Fibroblast of pulmonary artery (primary cell): ENCODE measurements at places on chromosomes 2 and 18.
A peak's percentile ranks its signal among the peaks of the same experiment; 100 is the strongest.

- DNase-seq: no peak
Measured at GRCh38 chr2:9832586-9832985, 10.7 kb upstream of the TAF1B start.

DNA sequence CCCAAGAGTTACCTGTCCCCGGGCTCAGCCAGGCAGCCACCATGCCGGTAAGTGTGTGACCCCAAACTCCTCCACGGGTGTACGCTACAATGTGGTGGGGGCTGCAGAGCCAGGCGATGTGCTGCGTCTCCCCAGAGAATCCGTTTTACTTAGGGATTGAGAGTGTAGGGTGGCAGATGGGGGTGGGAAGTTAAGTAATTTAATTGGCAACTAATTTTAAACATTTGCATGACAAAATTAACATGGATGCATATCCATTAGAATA lies 26.6 kb upstream of the RPL31 start:
- no peak for DNase-seq

DNA sequence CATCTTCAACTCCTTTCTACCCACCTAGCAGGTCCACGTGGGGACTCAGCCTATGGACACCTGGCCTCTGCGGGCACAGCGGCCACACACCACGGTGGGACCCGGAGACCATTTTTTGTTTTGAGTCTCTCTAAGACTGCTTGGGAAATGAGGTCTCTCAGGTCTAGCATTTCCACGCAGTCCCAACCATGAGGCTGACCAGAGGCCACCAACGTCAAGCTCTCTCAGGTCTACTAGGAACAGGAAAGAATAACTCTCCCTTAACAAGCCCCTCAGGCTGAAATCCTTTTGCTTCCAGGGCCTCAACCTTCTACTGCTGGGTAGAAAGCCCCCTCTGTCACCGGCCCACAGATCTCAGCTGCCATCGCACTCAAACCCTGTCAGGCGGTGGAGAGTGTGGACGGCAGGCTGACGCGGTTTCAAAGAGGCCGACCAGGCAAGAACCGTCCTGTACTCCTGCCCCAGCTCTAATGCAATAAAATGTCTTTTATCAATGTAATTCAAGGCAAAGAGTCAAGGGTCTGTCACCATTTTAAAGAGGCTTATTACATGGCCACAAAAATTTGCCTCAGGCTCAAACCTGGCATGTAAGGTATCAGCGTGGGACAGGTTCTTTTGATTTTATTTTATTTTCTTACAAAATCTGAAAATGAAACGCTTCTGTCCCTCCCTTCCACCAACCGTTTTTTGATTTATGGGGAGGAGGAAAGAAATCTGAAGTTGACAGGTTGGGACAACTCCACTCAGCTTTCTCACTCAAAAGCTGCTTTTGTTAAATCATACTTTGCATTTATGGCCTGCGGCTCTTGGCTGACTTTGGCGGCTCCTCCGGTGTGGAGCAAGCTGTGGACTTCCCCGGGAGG lies 74.0 kb downstream of the BCL11A start:
- DNase-seq: no peak

DNA sequence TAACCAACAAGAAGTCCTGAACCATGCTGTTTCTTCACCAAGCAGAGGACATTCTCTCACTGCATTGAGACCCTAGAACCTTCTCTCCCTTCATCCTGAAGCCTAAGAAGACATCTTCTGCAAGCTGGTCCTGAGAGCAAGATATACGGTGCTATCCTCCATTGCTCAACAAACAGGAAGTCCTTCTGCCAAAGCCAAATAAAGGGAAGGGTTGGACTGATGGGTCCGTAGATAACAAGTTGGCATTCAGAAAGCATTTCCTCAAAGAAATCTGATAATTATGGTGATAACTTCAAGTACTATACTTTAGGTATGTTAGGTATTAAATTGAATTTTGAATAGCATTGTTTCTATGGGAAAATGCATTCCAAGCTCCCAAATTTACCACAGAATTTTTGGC lies 23.3 kb downstream of the GRB14 start:
- no peak for DNase-seq

DNA sequence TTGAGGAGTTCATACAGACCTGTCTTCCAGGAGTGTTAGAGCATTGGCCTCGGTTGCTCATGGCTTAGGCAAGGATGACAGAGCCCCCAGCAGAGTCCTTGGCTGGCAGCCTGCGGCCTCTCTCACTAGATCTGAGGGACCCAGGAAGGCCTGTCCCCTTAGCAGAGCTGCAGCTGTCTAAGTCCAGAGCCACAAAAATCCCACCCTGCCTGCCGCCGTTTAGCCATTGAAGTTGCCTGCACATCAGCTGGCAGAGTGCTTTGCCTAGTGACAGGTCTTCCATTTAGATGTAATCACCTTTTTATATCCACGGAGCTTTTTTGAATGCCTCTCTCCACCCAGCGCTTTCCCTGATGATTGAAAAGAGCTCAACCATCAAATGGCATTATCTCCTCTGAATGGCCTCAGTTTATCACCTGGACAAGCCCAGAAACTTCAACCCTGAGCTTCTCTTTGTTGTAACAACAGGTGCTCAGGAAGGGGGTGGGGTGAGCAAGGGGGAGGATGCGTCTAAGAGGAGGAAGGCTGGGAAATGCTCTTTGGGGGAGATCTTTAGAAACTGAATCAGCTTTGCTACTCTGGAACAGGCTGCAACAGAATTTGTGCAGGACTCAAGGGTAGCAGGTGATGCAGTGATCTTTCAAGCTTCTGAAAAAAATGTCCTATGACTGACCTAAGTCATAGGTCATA lies 71.9 kb downstream of the TNP1 start:
- DNase-seq: no peak

DNA sequence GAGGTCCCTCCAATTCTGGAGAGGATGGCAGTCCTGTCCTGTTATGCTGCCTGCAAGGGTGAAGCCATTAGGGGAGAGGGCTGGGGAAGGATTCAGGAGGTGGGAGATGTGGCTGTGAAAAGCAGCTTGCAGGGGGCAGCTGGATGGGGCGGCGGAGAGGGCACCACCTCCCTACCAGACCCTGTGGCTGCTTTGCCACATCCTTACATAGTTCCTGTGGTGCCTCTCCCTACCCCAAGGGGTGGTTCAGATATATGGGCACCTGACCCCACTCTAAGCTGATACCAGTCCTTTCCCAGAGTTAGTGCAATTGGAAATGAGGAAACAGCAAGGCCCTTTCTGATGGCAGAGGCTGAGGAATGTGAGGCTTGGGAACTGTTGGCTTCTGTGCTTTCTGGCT lies 6.1 kb upstream of the ACOXL start:
- no peak for DNase-seq

DNA sequence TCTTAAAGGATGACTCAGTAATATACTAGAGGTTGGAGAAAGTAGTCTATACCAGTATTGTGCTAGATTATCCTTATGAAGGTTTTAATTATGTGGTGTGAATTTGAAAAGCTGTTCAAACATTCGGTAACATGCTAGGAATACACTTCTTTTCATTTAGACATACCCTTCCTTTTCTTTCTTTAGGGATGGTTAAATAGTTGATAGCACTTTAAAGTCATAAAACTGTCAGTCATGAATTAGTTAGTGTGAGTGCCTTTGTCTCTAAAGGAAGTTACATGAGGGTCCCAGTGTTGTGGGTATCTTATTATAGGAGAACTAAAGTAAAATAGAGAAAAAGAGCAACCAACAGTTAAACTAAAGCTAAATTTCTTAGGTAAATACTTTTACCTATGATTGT lies 149.3 kb downstream of the CSRNP3 start:
- DNase-seq: no peak

- DNase-seq: no peak
Measured at GRCh38 chr18:47632970-47633635, 297.4 kb downstream of the SMAD2 start.

DNA sequence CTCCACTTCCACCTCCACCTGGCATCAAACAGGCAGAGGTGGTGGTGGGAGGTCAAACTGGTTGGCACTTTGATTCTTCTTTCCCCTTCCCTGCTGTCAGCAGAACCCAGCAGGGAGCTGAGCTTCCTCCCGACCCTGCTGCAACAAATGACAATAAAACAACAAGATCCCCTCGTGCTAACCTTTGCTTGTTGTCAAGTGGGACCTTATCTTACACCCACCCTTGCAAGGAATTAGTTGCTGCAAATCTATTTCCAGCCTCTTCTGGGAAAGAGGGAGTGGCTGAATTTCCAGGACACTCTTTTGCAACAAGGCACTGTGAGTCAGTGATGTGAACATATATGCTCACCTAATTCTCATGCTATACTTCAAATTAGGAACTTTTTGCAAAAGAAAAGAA lies 655.1 kb downstream of the DSC3 start:
- peak; percentile 8 for DNase-seq

GRCh38 chr2:47893771-47894170 lies 12.5 kb downstream of the FBXO11 start:
- no peak for DNase-seq

DNA sequence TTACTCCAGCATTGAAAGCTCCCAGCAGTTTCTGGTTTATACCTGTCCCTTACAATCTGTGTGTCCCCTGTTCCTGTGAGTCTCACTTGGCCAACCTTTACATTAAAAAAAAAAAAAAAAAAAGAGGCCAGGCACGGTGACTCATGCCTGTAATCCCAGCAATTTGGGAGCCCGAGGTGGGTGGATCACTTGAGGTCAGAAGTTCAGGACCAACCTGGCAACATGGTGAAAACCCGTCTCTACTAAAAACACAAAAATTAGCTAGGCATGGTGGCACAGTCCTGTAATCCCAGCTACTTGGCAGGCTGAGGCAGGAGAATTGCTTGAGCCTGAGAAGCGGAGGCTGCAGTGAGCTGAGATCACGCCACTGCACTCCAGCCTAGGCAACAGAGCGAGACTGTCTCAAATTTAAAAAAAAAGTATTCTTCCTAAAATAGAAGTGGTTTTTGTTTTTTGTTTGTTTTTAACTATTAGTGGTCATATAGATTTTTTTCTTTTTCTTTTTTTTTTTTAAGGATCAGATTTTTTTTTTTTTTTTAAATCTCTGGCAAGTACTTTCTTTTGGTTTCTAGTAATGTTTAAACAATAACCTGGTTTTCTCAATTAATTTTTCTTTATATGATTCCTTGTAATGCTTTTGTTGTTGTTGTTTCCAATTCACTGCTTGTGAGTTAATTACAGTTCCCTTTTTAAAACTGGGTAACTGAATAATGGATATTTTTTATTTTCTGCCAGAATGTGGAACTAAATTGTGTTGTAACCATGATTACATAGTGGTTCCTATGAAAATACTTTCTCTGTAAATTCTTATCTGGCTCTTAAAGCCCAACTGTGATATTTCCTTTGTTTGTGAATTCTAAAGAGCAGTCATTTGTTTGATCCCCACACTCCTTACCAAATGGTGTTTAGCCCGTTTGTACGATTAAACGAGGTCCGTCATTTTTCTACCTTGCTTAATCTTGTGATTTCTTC lies 116.8 kb downstream of the CTAGE1 start:
- peak; percentile 51 for DNase-seq

DNA sequence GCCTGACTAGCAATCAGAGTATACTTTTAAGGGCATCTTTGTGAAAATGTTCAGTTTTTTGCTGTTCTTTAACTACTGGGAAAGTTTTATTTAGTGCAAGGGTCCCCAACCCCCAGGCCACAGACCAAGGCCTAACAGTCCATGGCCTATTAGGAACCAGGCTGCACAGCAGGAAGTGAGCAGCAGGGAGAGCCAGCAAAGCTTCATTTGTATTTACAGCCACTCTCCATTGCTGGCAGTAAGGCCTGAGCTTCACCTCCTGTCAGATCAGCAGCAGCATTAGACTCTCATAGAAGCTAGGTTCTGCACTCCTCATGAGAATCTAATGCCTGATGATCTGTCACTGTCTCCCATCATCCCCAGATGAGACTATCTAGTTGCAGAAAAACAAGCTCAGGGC lies 17.1 kb upstream of the NR4A2 start:
- DNase-seq: no peak

DNA sequence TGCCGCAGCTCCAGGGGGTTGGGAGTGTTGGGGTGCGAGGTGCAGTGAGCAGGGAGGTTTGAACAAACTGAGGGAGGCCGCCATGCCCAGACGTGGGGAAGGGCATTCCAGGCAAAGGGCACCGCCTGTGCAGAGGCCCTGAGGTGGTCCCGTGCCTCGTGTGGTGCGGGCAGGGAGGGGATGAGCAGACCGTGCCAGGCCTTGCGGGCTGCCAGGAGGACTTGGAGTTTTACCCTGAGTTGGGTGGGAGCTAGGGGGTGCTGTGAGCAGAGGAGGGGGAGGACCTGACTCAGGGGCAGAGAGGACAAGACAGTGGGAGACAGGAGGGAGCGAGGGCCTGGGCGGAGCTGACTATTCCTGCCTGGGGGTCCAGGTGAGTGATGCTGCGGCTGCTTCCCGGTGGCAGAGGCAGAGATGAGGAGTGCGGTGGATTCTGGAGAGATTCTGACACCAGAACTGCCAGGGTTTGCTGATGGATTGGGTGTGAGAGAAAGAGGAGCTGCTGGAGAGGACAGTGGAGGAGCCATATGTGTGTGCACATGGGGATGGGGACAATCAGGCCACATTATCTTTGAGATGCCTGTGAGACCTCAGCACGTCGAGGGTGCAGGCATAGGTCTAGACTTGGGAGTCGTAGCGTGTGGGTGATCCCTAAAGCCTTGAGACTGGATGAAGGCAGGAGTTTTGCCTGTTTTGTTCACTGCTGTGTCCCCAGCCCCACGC lies 23.4 kb downstream of the ZAP70 start:
- no peak for DNase-seq

GRCh38 chr2:205496772-205497171 lies 185.5 kb upstream of the NRP2 start:
- DNase-seq: peak; percentile 80

DNA sequence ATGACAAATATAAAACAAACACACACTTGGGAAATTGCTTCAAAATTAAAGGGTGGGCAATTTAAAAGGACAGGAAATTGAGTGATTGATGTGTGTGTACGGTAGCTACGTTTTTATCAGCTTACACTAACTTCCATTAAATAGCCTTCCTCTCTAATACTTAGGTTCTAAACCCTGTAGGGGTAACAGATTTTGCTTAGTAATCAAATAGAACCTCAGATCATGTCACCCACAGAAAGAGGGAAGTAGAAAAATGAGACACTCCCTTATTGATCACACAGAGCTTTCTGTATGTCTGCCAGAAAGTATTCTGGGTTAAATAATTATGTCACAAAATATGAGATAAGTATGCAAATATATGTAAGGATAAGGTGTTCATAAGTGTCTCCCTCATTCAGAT lies 93.3 kb downstream of the ICA1L start:
- DNase-seq: no peak

GRCh38 chr2:193907561-193907960 lies 1712.8 kb upstream of the TMEFF2 start:
- DNase-seq: peak; percentile 38

- DNase-seq: no peak
Measured at GRCh38 chr2:29174937-29175336, 59.7 kb downstream of the CLIP4 start.

DNA sequence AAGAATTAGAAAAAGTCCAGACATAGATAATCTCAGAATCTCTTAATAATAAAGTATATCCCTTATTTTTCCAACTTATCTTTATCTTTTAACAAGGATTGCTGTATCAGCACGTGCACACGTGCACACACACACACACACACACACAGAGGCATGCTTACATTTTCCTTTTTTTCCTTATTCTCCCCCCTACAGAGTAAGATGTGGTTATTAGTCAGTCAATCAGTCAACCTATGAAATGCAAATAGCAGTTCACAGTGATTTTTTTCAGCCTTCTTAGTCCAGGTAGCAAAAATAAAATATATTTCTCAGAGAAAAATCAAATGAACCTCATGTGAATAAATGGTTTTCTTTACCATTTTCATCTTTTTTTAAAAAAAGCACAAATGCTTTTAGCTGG lies 506.2 kb upstream of the SLC39A10 start:
- DNase-seq: no peak
